Endodermal cell (in vitro differentiated cells): ENCODE measurements at places on chromosomes 16 and 17.

DNA sequence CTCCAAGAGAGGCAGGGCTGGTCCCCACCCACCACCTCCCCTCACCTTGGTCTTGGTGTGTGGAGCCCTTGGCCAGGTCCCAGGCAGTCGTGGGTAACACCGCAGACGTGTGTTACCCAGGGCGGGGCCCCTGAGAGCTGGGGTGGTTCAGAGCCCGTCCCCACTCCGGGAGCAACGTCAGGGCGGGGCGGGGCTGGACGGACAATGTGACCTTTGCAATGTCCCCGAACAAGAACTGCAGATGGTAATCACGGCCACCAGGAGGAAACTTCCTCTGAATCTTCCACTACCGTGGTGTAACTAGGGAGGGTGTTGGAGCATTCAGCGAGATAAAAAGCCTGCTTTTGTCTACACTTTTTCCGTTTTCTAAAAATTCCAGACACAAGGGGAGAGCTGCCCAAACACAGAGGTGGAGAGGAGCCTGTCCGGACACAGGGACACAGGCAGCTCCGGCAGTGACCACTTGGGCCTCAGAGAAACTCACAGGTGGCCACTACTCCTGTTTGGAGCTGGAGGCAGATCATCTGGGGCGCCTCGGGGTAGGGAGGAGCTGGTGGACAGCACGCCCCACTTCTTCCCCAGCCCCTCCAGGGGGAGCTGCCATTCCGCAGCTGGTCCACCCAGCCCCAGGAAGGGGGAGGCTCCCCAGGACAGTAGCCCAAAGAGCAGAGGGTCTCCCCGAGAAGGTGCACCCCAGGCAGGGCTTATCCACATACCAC is 14.2 kb upstream of the SLC38A10 start:
- H3K4me1 ChIP-seq, result peaks cover 8% of the 10 kb centered on the region
- H3K27ac ChIP-seq, result no peak overlapping the region
- H3K27me3 ChIP-seq, result no peaks in the 10 kb centered on the region
- DNase-seq, result peak; percentile 92
- H3K36me3 ChIP-seq, result no peaks in the 10 kb centered on the region

DNA sequence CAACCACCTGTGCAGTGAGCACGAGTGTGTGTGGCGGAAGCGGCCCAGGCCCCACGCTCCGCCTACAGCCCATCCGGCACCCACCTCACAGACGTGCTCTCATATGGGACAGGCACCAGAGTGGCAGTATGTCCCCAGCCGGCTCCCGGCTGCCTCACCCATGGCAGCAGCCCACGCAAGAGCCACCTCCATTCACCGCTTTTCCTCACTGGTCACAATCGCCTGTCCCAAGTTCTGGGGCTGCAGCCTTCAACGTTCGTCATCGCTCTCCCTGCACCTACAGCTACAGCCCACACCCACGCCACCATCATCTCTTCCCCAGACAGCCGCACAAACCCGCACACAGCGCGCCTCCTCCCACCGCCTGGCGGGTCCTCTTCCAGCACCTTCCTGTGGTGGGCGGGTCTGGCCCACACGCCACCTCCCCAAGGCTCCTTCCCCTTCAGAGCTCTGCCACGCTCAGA is 17.5 kb upstream of the TRAP1 start:
- H3K27ac ChIP-seq, result no peak overlapping the region
- H3K4me1 ChIP-seq, result peaks cover 5% of the 10 kb centered on the region
- no peak for DNase-seq
- H3K27me3 ChIP-seq, result no peaks in the 10 kb centered on the region
- peaks cover 81% of the 10 kb centered on the region for H3K36me3 ChIP-seq

- no peak overlapping the region for H3K27ac ChIP-seq
- H3K4me3 ChIP-seq, result no peak overlapping the region
- no peaks in the 10 kb centered on the region for H3K36me3 ChIP-seq
- no peaks in the 10 kb centered on the region for H3K4me1 ChIP-seq
- no peak for DNase-seq
Observed at GRCh38 chr16:986925-987582, 5.5 kb downstream of the SOX8 start.

- H3K4me3 ChIP-seq, result no peak overlapping the region
- DNase-seq, result no peak
- H3K4me1 ChIP-seq, result no peaks in the 10 kb centered on the region
Observed at GRCh38 chr16:2902337-2903130, 9.2 kb upstream of the FLYWCH1 start.

- DNase-seq, result no peak
- peak overlapping the region; percentile 16 for H3K27ac ChIP-seq
- peaks cover 5% of the 10 kb centered on the region for H3K4me1 ChIP-seq
- no peak overlapping the region for H3K4me3 ChIP-seq
- peaks cover 4% of the 10 kb centered on the region for H3K36me3 ChIP-seq
Observed at GRCh38 chr17:57622683-57623433, 122.2 kb downstream of the CCDC182 start.
